Astrocyte (in vitro differentiated cells and primary cell): ENCODE measurements at places on chromosomes 1 and 21.
A peak's percentile ranks its signal among the peaks of the same experiment; 100 is the strongest.

GRCh38 chr1:245241526-245242130, 86.8 kb downstream of the KIF26B start:
- no peak for DNase-seq

DNA sequence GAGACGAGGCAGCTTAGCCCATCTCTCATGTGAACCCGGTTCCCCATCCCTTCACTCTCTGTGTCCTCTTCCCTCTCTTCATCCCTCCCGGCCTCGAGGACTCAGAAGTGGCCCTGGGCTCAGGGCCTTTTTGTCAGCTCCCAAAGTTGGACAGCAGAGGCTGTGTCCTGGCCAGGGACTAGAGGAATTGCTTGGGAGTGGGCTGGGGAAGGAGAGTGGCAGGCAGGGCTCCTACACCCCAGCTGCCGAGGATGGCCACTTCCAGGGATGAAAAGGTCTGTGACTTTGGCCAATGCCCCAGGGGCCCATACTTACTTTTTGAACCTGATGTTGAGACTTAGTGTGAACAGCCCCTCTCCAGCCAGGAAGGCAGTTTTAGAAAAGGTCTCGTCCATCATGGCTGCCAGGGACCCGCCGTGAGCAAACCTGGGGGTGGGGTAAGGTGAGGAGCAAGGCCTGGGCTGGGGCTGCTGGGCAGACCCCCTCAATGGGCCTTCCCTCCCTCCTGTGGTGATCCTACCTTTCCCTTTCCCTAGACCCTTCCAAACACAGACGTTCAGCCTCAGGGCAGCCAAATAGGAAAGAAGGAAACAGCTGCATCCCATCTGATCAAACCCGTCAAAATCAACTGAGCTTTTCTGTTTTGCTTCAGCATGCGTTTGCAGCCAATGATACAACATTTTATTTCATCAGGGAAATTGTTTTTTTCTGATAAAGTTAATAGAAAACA, 5.5 kb downstream of the THEM5 start:
- DNase-seq, result no peak

GRCh38 chr1:175844877-175845276, 101.5 kb upstream of the TNR start:
- no peak for DNase-seq

DNA sequence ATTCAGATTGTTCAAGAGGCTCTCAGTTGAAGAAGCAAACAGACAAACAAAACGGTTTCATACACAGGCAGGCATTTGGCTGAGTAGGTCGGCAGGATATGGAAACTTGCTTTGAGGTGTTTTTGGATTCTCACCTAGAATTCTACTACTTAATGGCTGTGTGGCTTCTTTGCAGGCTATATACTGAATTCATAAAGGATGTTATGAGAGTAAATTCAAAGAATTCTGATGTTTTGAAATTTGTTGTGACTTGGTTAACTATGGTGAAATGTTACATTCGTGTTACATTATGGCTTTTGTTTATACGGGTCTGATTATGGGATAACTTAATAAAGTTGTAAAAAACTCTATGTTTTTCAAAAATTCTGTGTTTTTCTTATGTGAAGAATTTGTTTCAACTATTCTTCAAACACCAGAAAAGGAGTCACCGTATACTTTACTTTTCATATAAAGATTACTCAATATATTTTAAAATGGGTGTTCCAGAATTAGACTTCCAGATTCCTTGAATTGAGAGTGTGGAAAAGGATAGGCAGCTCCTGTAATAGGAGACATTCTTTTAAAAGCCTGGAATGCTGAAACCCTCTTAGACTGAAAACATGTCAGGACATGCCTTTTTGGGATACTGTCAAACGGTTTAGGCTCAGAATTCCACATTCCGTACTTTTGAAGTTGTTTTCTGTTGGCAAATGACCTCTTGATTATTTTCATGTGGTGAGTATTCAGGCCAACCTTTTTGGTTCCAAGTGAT, 8.2 kb upstream of the IRF2BP2 start:
- DNase-seq, result peak; percentile 91

DNA sequence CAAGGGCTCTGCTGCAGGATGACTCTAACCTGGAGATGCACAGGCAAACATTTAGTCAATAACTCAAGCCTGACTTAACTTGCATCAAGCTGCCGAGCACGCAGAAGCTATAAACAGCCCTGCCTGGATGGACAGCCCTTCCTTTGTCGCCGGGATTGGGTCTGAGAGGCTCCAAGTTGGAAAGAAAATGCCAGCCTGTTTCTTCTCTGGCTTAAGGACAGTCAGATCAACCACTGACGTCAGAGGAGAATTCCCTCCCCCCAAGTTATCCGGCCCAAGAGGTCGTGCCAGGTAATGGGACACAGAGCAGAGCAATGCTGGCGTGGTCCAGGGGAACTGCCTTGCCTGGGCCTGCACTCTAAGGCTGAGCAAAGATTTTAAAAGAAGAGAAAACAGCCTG, 27.1 kb upstream of the LRRC38 start:
- DNase-seq, result no peak

DNA sequence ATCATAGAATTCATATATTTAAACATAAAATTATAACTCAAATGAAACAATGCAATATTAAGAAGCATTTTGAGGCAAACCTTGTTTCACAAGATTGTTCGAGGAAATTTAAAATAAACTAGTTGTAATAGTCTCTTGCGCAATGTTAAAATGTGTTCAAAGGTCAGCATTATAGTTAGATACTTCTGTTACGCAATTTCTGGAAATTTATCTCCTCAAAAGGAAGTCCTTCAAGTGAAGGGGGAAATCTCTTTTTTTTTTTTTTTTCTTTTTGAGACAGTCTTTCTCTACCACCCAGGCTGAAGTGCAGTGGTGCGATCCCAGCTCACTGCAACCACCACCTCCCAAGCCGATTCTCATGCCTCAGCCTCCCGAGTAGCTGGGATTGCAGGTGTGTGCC, 52.1 kb downstream of the FMO4 start:
- DNase-seq, result no peak

DNA sequence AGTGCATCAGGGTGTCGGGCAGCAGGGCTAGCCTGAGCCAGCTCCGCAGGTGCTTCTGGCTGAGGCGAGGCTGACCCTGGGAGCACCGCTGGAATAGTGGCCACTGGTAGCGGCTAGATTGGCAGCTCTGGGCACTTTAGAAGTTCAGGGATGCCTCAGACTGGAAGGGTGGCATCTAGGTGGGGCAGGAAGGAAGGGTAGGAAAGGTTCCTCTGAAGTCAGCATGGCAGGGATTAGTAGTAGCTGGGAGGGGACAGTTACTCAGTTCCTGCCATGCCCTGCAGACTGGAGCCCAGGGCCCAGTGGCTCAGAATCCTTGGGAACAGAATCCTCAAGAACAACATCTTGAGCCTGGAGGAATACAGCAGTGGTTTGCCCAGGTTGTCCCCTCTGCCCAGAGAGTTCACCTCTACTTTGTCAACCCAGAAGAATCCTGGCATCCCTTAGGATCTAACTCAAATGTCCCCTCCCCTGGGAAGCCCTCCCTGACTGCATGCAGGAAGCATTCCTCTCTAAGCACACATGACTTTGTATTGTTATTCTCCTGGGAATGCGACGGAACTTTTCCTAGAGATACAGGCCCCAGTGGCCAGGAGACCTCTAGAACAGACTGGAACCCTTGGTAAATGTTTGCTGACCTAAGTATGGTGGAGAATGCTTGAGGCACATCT, 39.5 kb upstream of the BCAR3 start:
- no peak for DNase-seq
